Peyer's patch (tissue), 4 donors: ENCODE measurements at places on chromosomes 3 and 15.

GRCh38 chr3:81214631-81215030 is 546.8 kb downstream of the GBE1 start:
- no peak for DNase-seq

- DNase-seq: no peak
Observed at GRCh38 chr15:101667881-101668280, 15.7 kb upstream of the TM2D3 start.

DNA sequence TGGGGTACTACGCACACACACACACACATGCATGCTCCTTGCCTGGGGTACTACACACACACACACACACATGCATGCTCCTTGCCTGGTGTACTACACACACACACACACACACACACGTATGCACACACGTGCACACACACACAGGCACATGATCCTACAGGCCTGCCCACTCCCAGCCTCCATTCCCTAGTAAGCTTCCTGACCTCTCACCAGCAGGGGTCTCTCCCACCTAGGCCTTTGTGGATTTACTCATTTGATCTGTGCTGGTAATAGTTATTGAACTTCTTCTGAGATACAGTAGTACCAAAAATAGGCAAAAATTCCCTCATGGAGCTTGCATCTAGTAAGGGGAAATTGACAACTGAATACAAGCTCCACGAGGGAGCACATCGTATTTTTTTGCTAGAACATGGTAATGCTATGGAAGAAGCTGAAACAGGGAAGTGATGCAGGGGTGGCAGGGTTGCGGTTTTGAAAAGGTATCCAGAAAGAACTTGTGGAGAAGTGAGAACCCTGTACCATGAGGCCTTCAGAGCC is 19.1 kb downstream of the TTC21A start:
- peak; percentile 51 for DNase-seq

- no peak for DNase-seq
Observed at GRCh38 chr3:188051801-188052168, 102.2 kb upstream of the LPP start.

GRCh38 chr15:79170256-79170664 is 79.7 kb upstream of the RASGRF1 start:
- no peak for DNase-seq

DNA sequence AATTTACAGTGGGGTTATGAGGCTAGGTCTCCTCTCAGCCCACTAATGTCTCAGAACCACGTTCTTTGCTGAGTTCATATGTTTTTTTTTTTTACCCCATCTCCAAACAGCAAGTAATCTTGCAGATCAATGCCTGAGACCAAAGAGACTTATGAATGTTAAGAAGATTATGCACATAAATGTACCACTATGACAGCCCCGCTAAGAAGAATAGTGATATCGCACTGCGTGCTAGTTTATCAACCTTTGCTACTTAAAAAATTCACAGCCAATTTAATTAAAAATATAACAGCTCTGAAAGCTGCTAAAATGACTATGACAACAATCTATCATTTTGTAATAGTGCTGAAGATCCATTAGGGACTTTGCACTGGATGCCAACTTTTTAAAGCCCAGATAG is 739.0 kb upstream of the CFAP20DC start:
- DNase-seq: no peak

- DNase-seq: no peak
Observed at GRCh38 chr3:17006132-17006852, 121.5 kb downstream of the PLCL2 start.

- no peak for DNase-seq
Observed at GRCh38 chr3:57446318-57446841, 97.8 kb downstream of the DNAH12 start.

DNA sequence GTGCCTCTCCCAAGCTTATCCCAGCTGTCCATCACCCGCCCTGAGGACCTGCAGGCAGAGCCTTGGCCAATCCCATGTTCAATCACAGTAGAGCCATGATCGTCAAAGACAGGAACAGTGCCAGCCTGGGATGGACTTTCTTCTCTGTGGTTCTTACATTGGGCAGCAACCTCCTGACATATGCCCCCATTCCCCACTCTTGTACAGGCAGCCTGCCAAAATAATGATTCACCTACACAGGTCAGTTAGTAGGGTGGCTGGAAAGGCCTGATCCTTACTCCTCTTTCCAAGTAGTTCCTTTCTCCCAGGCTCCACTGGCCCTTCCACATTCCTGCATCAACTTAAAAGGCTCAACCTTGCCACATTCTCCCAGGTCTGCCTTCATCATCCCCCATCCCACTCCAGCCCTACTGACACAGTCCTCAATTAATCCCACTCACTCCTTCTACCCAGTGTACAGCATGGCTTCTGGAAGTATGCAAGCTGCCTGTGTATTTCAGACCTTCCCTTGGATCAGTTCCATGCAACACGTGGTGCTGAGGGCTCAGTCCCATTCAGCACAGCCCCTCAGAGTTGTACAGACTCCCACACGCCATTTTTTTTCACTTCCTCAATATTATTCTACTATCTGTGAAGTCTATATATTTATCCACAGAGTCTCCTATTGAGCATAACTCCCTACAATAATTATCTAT is 189.8 kb downstream of the NTRK3 start:
- DNase-seq: no peak
